ENCODE measurements at places on chromosomes 13 and 19.
A peak's percentile ranks its signal among the peaks of the same experiment; 100 is the strongest.

DNA sequence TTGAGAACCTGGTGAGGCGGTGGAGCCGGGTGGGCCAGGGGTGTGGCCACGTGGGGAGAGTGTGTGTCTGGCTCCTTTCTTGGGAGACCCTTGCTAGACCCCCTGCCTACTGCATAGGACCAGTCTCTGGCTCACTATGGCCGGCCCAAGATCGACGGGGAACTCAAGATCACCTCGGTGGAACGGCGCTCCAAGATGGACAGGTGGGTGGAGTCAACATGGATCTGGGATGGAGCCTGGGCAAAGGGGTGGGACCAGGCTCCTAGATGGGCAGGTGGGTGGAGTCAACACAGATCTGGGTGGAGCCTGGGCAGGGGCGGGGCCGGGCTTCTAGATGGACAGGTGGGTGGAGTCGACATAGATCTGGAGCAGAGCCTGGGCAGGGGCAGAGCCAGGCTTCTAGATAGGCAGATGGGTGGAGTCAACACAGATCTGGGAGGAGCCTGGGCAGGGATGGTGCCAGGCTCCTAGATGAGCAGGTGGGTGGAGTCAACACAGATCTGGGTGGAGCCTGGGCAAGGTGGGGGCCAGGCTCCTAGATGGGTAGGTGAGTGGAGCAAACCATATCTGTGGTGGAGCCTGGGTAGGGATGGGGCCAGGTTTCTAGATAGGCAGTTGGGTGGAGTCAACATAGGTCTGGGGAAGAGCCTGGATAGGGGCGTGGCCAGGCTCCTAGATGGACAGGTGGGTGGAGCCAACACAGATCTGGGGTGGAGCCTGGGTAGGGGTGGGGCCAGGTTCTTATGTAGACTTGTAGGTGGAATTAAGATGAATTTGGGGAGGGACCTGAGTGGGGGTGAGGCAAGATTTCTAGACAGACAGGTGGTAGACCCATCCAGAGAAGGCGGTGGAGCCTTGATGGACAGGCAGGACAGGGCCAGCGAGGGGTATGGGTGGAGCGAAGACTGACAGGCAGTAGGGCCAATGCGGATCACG, 56.5 kb downstream of the VAV1 start:
- peak; percentile 20 for DNase-seq

GRCh38 chr13:111948811-111949210, 118.1 kb upstream of the SOX1 start:
- DNase-seq, result no peak

- no peak for DNase-seq
These were observed 9.5 kb upstream of the VN1R1 start for GRCh38 chr19:57466489-57466888.

DNA sequence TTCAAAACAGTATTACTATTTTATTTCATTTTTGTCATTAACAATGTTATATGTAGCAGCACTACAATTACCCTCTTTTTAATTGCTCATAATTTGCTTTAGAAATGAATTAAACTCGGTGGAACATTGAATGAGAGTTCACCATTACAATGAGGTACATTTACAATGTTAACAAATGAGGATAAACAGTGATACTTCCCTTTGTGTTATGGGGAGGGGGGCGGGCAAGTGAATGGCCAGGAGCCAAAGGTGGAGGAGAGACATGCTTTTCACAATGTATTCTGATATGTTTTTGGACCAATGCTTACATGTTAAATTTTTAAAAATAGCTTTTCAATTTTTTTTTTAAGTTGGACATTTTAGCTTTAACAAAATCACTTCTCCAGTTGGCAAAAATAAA, 34.2 kb downstream of the NALCN start:
- DNase-seq, result no peak

DNA sequence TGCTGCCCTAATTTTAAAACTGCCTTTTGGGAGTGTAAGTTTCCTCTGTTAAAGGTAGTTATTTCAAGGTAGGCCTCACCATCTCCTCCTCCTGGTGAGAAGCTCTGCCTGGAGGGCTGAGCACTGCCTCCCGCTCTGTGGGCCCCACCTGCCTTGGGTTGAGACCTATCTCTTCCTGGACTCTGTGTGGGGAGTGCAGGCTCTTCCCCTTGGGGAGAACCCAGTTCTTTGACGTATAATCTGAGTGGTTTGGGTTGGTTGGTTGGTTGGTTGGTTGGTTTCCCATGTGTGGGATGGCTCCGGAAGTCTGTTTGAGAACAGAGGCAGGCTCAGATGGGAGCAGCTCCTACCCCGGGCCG, 39.1 kb downstream of the ACTN4 start:
- peak; percentile 80 for DNase-seq

- no peak for DNase-seq
These were observed 28.2 kb upstream of the KPNA3 start for GRCh38 chr13:49820591-49821215.

DNA sequence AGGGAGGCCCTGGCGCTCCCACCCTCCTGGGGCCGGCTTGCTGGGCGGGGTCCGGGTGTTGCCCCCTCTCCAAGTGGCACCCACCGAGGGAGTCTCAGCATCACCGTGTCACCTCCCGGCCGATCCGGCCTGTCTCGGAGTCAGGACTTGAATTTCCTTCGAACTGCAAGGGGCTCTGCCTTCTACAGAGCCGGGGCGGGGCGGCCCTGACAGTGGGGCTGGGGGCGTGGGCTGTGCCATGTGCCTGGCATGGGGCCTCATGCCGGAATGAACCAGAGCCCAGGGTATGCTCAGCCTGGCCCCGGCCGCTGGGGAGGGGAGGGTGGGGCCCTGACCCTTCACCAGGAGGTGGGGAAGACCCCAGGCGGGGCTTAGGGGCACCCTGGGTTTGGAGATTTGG, 47.0 kb upstream of the TCF3 start:
- DNase-seq, result no peak

DNA sequence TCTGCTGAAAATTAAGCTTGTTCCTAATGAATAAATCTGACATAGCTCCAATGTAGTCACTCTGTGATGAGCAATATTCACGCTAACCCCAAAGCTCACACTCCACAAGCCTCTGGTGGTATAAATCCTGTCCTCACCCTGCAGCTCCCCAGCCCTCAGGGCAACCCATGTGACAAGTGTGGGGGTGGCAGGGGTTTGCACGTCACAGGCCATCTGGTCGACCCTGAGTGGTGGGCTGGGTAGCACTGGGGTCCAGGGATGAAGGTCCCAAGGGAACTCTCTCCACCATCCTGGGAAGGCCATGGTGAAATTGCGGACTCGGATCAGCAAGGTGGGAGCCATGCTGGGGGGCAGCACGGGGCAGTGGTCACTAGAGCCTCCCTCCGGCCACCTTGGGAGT, 100.0 kb upstream of the SOX1 start:
- DNase-seq, result no peak

GRCh38 chr19:30930941-30931706, 418.1 kb downstream of the TSHZ3 start:
- no peak for DNase-seq

- DNase-seq, result peak; percentile 65
These were observed 405.8 kb downstream of the FGF9 start for GRCh38 chr13:22076658-22077057.

Measured in T-helper 2 cell (primary cell).